ENCODE measurements at places on chromosomes 1 and 21.
A peak's percentile ranks its signal among the peaks of the same experiment; 100 is the strongest.

- no peak for DNase-seq
These were observed 16.9 kb downstream of the NTMT2 start for GRCh38 chr1:170162459-170163246.

- peak; percentile 83 for DNase-seq
These were observed 3.5 kb upstream of the PEAR1 start for GRCh38 chr1:156889802-156890580.

GRCh38 chr1:181556631-181557030, 73.3 kb downstream of the CACNA1E start:
- no peak for DNase-seq

- DNase-seq = no peak
These were observed 39.5 kb downstream of the PIK3CD start for GRCh38 chr1:9691108-9691445.

- no peak for DNase-seq
These were observed 4.8 kb downstream of the RAP1A start for GRCh38 chr1:111624382-111624781.

All from hematopoietic multipotent progenitor cell treated with erythropoietin and hydrocortisone succinate and interleukin-3 and kit ligand, for 15 days (in vitro differentiated cells).